ENCODE measurements at places on chromosomes 16 and 17.

GRCh38 chr17:63946440-63947363, 14.6 kb upstream of the CD79B start:
- DNase-seq: peak; percentile 41

DNA sequence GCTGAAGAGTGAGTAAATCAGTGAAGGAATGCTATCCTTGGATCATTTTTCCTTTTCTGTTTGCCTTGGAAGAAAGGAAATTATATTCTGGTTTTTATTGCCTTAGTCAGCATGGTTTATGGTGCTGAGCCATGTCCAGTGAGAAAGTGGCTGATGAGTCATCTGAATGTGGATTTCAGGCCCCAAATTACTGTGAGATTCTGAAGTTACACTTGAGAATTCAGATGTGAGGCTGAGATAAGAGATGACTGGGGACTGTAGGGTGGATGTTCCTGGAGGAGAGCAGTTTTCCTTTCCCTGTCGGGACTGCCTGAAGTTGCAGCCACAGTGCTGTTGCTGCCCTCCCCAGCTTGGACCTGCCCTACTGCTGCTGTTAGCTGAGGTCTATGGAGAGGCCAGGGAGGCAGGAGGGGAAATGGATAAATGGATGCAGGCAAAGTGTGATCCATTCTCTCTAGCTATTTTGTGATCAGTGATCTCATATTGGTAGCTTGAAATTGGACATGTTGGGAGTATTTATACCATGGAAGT, 4.2 kb upstream of the MAP3K14 start:
- DNase-seq: peak; percentile 72

DNA sequence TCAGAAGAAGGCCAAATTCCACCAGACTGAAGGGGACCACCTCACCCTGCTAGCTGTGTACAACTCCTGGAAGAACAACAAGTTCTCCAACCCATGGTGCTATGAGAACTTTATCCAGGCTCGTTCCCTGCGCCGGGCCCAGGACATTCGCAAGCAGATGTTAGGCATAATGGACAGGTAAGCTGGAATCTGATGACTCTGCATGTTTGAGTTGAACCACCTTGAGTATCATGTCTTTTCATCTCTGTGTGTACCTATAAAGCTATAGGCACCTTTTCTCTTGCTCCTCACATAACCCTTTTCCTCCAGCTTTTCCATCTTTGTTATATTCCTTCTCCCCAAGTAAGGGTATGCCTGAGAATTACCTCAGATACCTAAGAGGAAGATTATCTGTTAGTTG, 24.8 kb downstream of the ETV4 start:
- no peak for DNase-seq

DNA sequence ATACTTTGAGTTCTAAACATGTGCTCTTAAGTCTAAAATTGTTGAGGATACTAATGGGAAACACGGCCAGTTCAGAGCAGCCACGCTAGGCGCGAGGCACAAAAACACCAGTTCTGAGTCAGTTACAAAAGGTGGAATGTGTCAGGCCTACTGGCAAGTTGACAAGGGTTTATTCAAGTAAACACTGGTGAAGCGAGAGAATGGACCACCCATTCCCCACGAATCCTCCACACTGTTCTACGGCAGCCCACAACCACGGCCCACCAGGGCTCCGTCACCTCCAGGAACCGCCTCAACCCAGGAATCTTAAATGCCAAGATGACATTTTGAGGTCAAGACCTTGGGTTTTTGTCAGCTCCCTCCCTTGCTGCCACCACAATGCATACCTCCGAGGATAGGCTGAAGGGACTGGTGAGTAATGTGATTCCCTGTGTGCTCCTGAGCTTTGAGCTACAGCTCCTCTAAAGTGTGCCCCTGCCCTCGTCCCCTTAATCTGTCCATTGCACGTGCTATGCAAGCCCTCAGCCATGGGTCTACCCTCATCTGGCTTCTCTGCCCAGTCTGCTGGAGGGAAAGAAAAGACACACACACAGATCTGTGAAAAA, 28.5 kb upstream of the TRAP1 start:
- DNase-seq: no peak

GRCh38 chr17:75480281-75480680, 23.8 kb downstream of the TMEM94 start:
- DNase-seq: no peak

- DNase-seq: no peak
Observed at GRCh38 chr17:50304781-50305404, 30.6 kb downstream of the TMEM92 start.

DNA sequence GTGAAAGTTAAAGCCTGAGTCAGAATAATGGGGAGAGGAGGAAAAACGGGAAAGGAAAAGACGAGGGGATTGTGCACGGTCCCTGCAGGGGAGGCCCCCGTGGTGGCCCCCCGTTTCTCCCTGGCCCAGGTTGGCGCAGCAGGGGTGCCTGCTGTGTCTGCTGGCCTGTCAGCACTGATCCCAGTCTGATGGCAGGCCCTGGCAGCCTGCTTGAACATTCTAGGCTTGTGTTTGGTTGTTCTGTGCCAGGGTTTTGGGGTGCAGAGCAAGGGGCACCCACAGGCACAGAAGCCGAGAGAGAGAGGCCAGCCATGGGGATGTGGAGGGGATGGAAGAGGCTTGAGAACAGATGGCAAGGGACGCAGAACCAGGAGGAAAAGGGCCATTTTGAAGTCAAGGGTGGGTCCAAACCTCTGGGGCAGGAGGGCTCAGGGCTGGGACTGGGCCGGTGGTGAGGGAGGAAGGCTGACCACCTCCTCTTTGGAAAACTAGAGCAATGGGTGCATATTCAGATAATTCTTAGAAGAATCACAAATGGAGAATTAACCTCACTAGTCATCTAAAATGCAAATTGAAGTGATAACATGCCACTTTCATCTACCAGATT, 35.9 kb downstream of the TBX4 start:
- no peak for DNase-seq

GRCh38 chr17:75927286-75927922, 13.4 kb downstream of the FBF1 start:
- no peak for DNase-seq

DNA sequence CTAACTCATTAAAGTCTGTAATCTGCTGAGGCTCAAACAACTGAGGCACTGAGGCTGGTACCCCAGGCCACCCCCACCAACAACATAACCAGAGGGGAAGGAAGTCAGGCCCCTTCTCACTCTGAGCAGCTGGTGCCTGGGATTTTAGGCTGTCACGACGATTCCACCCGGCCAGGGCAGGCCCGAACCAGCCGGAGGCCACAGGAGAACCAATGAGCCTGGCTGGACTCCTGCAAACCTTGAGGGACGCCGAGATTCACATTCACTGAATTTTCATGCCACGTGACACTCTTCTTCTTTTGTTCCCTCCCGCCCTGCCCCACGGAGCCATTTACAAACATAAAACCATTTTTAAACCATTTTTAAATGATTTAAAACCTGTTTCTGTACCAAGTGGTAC, 48.1 kb downstream of the RPH3AL start:
- peak; percentile 81 for DNase-seq

- DNase-seq: no peak
Observed at GRCh38 chr16:2854700-2855309, 3.2 kb downstream of the PRSS22 start.

DNA sequence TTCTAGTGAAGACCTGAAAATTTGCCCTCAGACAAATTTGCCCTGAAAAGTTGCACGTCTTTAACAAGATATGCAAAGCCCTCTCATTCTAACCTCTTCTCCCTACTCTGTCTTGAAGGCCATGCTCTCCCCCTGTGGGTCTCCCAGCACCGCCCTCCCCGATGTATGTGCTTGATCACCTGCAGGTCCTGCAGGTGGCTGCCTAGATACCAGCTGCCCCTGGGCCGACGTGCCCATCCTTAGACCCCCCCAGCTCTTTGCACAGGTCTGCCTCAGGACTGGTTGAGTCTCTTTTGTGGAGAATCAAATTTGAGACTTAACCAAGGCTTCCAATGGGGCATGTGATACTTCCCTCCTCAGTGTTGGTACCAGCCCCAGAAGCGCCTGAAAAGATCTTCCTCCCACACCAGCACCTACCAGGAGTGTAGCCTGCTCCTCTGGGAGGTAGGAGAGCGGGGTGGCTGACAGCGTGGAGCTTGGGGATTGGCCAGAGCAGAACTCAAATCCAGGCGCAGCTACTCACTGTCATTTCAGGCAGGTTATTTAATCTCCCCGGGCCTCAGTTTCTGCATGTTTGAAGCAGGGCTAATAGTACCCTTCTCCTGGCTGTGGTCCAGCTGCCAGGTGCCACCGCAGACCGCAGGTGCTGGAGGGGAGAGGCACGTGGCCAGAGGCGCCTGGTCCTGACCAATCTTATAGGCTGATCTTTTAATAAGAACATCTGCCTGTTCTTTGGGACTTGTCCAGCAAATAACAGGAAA, 4.5 kb upstream of the MRPL38 start:
- DNase-seq: no peak

GRCh38 chr17:12040478-12040877, 19.8 kb downstream of the MAP2K4 start:
- DNase-seq: no peak

- no peak for DNase-seq
Observed at GRCh38 chr17:6696906-6697305, 16.3 kb downstream of the SLC13A5 start.

GRCh38 chr17:61388561-61389356, 10.9 kb upstream of the TBX2 start:
- no peak for DNase-seq

DNA sequence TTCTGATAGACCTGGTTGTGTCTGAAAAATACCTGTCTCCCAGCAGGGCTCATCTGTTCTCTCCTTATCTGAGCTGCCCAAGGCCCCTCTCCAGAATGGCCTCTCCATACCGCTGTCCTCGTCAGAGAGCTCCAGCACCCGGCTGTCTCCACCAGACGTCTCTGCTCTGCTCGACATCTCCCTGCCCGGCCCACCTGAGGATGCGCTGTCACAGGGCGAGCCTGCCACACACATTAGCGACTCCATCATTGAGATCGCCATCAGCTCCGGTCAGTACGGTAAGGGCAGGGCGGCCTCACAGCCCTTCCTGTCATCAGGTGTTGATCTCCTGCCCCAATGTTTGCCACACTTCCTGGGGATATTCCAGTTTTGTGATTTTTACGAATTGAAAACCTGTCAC, 10.2 kb upstream of the JPT2 start:
- DNase-seq: no peak

DNA sequence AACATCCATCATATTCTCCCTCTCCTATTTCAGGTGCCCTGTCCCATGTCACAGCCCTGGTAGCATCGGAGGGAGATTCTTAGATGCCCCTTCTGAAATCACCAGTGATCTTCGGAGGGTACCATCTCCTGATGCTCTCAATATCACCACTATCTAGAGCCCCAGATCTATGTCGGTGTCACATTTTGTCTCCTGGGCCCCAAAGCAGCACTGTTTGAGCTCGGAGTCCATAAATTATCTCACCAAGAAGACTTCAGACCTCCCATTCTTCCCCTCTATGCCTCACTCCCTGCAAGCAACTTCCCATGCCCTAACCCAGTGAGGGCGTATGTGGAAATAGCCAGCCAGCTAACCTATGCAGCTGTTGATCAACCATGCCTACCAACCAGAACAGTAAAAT, 51.5 kb upstream of the NLK start:
- no peak for DNase-seq

GRCh38 chr16:83300326-83300725, 507.5 kb upstream of the HSBP1 start:
- no peak for DNase-seq

DNA sequence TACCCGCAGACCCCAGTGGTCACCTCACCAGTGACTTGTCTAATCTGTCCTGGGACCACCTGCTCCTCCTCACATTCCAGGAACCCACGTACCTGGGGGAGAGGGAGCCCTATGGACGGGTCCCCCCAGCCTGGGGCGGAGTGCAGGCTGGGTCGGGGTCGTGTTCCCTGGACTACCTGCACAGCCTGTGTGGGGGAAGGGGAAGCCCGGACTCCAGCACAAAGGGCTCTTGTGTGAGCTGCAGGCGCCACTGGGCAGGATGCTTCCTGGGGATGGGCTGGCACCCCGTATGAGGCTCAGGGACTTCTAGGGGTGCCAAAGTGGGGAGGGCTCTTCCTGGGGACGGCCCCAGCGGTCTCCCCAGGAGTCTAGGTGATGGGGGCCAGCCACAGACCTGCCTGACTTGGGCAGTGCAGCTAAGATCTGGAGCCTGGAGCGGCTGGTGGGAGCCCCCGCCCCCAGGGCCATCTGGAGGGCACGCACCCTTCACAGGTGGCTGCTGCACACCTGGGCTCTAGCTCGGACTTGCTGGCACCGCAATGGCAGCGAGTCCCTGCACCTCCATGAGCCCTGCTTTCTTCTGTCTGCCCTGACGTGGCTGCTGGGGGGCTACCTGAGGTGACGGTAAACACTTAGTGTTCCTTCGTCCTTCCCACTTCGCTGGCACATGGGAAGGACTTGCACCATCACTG, 7.5 kb downstream of the VASN start:
- peak; percentile 4 for DNase-seq

- no peak for DNase-seq
Observed at GRCh38 chr17:50172130-50172529, 6.3 kb downstream of the SGCA start.

DNA sequence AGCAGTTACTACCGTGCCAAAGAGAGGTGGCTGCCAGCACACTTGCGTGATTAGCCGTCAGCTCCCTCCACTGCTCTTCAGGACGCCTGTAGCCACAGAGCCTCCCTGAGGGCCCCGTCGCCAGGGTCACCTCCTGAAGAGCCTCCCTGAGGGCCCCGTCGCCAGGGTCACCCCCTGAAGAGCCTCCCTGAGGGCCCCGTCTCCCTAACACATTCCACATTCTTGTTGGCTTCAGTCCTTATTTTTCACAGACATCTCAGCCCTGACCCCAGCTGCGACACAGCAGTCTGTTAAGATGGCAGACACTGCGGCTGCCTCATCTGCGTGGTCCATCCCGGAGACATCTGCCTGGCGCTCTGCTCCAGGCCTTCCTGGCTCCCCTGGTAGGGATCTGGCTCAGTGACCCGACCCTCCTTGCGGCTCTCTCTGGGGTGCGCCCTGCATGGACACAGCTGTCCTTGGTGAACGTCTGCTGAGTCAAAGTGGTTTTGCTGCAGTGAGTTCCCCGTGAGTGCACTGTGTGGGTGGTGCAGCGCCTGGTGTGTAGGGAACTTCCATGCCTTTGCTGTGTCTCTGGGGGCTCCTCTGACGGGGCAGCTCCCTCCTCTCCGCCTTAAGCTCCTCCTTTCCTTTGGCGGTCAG, 11.4 kb downstream of the ACSF3 start:
- DNase-seq: no peak

DNA sequence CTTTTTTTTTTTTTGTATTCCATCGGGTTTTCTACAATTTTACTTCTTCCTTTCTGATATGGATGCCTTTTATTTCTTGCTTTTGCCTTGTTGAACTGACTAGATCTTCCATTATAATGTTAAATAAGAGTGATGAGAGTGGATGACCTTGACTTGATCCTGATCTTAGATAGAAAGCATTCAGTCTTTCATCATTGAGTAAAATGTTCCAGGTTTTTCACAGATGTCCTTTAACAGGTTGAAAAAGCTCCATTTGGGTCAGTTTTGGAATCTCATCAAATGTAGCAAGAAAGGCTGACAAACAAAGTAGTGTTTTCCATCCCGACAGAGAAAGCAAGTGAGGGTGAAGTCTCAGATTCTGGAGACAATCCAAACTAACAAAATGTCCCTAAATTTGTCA, 27.2 kb upstream of the WIPI1 start:
- DNase-seq: no peak
